ENCODE measurements at places on chromosomes 5 and 9. TPM values are rescaled to one million over a fixed set of nuclear protein-coding genes. Genes with fewer than 3 reads are reported as not detected.

Gene STC2
- 60.4 TPM for total RNA-seq

- no peak for DNase-seq
Observed at GRCh38 chr9:15578714-15579113, 25.9 kb downstream of the CCDC171 start.

DNA sequence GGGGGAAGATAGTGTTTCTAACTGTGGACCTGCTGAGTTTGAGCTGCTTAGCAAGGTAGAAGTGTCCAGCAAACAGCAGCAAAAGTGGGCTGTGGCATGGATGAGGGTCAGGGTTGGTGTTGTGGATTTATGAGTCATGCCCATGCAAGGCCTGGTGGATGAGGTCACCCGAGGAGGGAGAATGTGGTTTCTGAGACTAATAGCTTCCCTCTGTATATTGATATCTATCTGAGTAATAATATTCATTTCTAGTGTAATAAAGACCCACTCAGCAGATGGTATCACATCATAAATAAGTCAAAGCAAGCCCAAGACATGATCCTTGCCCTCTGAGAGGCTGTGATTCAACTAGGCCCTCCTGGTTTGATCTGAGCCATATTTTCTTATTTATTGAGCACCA, 597.8 kb upstream of the CLINT1 start:
- no peak for DNase-seq

- DNase-seq: no peak
Observed at GRCh38 chr5:50574121-50574520, 92.3 kb upstream of the PARP8 start.

DNA sequence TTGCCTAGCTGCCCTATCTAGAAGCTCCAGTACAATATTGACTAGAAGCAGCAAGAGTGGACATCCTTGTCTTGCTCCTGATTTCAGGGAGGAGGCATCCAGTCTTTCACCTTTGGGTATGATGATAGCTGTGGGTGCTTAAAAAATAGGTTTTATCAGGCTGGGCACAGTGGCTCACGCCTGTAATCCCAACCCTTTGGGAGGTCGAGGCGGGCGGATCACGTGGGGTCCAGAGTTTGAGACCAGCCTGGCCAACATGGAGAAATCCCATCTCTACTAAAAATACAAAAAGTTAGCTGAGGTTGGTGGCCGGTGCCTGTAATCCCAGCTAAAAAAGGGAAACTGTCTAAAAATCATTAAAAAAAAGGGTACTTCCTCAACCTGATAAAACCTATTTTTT, 2.0 kb upstream of the CAMSAP1 start:
- DNase-seq: no peak

- DNase-seq: no peak
Observed at GRCh38 chr9:134568116-134568515, 73.5 kb upstream of the COL5A1 start.

- DNase-seq: peak; percentile 63
Observed at GRCh38 chr5:137665678-137666460, 70.0 kb downstream of the KLHL3 start.

- DNase-seq: no peak
Observed at GRCh38 chr5:174324680-174325079, 279.2 kb downstream of the NSG2 start.

DNA sequence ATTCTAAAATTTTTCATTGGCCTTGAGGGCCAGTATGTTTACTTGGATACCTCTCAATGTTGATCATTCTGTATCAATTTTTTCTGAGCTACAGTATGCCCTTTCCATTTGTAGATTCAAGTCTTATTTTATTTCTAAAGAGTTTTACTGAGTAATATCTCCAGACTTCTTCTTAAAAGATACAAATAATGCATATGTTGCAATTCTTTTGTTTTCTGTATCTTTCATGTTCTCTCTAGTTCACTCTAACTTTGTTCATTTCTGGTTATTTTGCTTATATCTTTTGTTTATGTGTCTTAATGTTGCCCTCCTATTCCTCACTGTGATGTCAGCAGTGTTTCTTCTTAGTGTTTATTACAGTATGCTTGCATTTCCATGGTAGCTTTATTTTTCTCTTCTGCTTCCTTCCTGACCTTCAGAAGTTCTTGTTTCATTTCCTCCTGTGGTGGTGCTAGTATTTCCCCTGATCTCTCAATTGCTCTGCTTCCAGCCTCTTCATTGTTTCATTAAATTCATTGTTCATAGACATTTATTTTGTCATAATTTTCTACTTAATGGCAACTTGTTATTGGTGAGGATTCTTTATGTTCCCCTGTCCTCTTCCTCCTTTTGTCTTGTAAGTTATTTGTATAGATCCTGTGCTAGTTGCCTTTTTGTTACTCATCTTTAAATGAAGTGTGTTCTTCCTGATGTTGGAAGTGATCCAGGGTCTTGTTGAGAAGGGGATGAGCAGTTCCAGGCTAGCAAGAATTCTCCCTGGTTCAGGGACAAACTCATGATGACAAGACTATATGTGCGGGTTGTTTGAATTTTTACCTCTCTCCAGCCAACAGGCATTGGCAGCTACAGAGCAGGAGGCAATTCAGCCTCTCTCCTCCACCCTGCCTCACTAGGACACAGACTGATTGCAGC, 160.8 kb downstream of the DEPDC1B start:
- no peak for DNase-seq

GRCh38 chr5:149206524-149207141, 65.0 kb upstream of the AFAP1L1 start:
- DNase-seq: no peak
